ENCODE measurements at places on chromosomes 2 and 18.

DNA sequence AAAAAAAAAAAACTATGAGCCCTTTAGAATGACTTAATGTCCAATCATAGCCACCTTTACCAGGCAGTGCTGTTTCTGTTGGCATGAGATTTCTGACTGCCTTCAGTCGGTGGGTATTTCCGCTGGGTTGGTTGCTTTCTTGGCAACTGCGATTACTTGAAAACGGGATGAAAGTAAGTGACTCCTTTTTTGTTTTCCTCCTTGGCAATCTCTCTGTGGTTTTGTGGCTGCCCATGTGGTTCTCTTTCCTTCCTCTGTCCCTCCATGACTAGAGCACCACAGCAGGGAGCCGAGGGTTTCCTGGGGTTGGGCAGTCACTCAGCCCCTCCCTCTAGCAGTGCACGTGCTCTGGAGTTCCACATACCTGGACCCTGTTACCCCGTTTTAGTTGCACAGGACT is 112.1 kb downstream of the KLHL29 start:
- DNase-seq: no peak

- DNase-seq: no peak
Observed at GRCh38 chr2:129611471-129611870, 368.0 kb upstream of the RAB6C start.

DNA sequence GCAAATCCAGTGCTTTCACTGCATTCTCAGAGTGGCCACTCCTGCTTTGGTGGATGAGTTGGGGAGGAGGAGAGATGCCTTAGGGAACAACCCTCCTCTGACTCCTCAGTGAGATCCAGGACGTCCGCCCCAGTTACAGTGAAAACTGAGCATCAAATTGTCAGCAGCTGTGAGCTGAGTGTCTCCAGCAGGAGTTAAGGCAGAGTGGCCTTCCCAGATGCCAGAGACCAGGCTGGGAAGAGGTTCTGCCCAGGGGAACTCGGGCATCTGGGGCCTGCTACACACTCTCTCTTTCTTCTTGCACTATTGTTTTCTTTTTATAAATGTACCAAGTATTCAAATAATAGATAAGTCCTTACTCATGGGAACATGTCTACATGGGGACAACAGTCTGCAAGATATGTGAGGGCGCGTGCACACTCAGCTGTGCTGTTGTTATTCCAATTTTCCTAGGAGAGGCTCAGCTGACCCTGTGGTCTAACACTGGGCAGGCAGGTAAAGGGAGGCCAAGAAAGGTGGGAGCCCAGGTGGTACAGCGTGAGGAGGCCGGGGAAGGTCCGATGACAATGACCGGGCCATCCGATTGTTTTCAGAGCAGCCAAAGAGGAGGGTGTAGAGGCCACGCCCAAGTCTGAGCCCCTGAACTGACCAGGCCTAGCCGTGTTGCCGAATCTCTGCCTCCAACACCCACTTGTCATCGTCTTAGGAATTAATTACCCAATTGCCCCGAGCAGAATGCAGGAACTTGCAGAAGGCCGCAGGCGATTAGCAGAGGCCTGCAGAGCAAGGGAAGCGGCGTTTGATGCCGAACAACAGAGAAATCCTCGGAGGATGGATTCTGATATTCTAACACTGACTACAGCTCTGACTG is 166.9 kb downstream of the ANAPC1 start:
- no peak for DNase-seq

- DNase-seq: no peak
Observed at GRCh38 chr2:175126661-175127060, 41.3 kb downstream of the ATF2 start.

DNA sequence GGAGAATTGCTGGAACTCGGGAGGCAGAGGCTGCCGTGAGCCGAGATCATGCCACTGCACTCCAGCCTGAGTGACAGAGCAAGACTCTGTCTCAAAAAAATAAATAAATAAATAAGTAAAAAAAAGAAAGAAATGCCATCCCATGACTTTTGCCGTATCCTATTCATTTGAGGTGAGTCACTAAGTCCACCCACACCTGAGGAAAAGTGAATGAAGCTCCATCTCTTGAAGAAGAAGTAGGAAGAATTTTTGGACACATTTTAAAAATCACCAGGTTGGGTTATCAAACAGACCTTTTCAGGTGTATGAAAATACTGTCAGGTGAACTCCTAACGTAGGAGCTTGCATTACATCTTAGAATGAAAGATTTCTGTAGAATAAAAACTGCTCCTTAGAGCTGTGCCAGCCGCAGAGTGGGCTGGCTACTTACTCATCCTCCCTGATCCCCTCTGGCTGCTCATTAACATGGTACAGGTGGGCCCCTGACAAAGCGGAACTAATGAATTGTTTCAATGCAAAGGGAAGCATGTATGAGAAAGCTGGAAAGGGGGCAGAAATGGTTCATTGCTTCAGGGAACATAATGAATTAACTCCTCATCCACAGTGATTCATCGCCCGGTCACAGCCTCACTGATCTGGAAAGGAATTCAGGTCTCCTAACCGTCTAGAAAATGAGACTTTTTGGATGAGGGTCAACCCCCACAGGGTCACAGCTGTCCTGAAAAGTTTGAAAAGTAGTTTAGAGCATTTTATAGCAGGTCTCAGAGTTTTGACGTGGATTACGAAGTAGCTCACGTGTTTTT is 191.4 kb downstream of the SPP2 start:
- no peak for DNase-seq

- no peak for DNase-seq
Observed at GRCh38 chr18:59079264-59079663, 60.4 kb upstream of the SEC11C start.

- peak; percentile 20 for DNase-seq
Observed at GRCh38 chr18:46891742-46892214, 25.5 kb downstream of the PIAS2 start.

DNA sequence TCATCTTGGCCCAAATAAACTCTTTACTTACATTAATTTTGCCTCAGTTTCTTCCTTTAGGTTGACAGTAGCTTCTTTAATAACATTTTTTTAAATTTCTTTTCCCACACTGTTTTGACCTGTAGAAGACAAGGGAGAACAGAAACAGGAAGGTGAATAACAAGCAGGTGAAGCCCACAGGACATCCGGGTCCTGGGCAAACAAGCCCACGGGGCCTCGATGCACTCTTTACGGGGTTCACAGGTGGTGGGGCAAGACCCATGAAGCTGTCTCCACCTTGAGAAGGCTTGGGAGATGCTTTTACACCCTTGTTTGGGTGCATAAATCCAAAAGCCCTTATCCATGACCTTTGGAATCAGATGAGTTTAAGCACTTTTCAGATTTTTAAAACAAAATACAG is 301.0 kb upstream of the MGAT5 start:
- no peak for DNase-seq

- DNase-seq: no peak
Observed at GRCh38 chr2:191262436-191262835, 17.2 kb downstream of the MYO1B start.

DNA sequence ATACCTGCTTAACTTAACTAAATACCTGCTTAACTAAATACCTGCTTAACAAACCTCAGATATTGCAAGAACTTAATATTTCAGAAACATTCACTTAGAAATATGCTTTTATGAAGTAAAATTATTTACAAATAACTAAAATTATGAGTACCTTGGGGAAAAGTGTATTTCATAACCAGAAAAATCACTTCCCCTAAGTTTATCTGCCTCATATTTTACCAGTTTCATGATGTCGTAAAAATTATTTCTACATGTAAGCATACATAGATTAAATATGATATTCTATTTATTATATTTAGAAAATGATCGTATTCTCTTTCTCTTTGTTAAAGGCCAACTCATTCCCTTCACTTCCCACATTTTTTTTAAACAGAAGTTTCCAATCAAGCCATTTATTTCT is 41.5 kb upstream of the DSC1 start:
- DNase-seq: no peak

GRCh38 chr18:1017227-1018058 is 112.8 kb downstream of the ADCYAP1 start:
- no peak for DNase-seq

Data from GM12891 (cell line).